Stomach (tissue), 19 donors: ENCODE measurements at places on chromosomes 5 and 9. TPM values are rescaled to one million over a fixed set of nuclear protein-coding genes. Genes with fewer than 3 reads are reported as not detected.

Gene SLC46A2
- total RNA-seq, result not detected

Gene DRD1
- not detected for total RNA-seq

Gene TNFSF15
- 5.9 TPM for total RNA-seq

Gene IL13
- not detected for total RNA-seq

Gene PCDHB4
- total RNA-seq, result not detected

Gene NAIP
- 26.3 TPM for total RNA-seq

Gene CCDC180
- total RNA-seq, result 9.9 TPM

Gene LHFPL2
- 28.0 TPM for total RNA-seq

Gene FGF1
- 3.5 TPM for total RNA-seq

Gene CENPK
- 0.58 TPM for total RNA-seq

Gene OR13C8
- total RNA-seq, result not detected

Gene GADD45G
- 7.0 TPM for total RNA-seq

Gene CCL27
- total RNA-seq, result not detected

Gene TTC23L
- total RNA-seq, result not detected

Gene PCDHB14
- 2.3 TPM for total RNA-seq

Gene SEMA6A
- total RNA-seq, result 16.3 TPM

Gene NRARP
- total RNA-seq, result 1.2 TPM

Gene ANKS6
- 38.4 TPM for total RNA-seq

Gene DHX29
- total RNA-seq, result 18.8 TPM

Gene FBXL7
- total RNA-seq, result 11.2 TPM

Gene AGXT2
- total RNA-seq, result not detected

Gene SGCD
- total RNA-seq, result 3.5 TPM

Gene BRIX1
- 3.8 TPM for total RNA-seq

Gene FOXD1
- not detected for total RNA-seq

Gene SARDH
- total RNA-seq, result 2.9 TPM

Gene PTPRD
- total RNA-seq, result 53.1 TPM

Gene ZNF366
- total RNA-seq, result not detected

Gene PCDHB3
- total RNA-seq, result not detected

Gene CDKN2B-AS1
- 1.6 TPM for total RNA-seq

Gene N4BP3
- total RNA-seq, result 3.8 TPM

Gene SLC6A19
- not detected for total RNA-seq

Gene PCDHA6
- total RNA-seq, result 1.2 TPM

Gene NCS1
- total RNA-seq, result 12.8 TPM

Gene DNAH5
- total RNA-seq, result not detected

Gene FOXD4L5
- total RNA-seq, result not detected

Gene PIP5KL1
- total RNA-seq, result not detected

Gene IL4
- not detected for total RNA-seq

Gene RANBP17
- 22.3 TPM for total RNA-seq

Gene PTGES2
- 47.2 TPM for total RNA-seq

Gene IFNK
- total RNA-seq, result not detected
